HepG2 (cell line): ENCODE measurements at places on chromosomes 5 and 9. TPM values are rescaled to one million over a fixed set of nuclear protein-coding genes. Genes with fewer than 3 reads are reported as not detected.

Gene NOL6
- 28.6 and 30.2 TPM in 2 replicates for total RNA-seq

Gene ARHGEF28
- total RNA-seq, result 34.1 and 36.7 TPM in 2 replicates

- DNase-seq, result no peak
These were observed 97.1 kb downstream of the SLC44A1 start for GRCh38 chr9:105341434-105342146.

- peak; percentile 7 for DNase-seq
These were observed 8.0 kb upstream of the PCA3 start for GRCh38 chr9:76756268-76756640.
